ENCODE measurements at places on chromosomes 1 and 21.

GRCh38 chr1:210373878-210374599 is 45.3 kb downstream of the HHAT start:
- DNase-seq, result peak; percentile 82

- DNase-seq, result no peak
Measured at GRCh38 chr1:70429219-70429618, 18.2 kb downstream of the CTH start.

DNA sequence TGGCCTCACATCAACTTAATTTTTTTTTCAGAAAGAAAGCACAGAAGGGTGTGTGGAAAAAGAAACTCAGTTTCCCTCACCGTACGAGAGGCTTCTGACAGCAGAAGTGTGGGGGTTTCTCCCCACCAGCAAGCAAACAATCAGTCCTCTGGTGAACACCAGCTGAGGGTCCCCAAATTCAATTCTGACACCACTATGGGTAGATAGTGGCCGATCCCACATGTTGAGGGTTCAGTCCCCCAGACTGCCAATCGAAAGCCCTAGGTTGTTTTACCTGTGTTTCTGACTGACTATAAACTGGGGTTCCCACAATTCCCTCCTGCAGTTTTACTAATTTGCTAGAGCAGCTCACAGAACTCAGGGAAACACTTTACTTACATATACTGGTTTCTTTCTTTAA is 2.1 kb downstream of the IFI6 start:
- DNase-seq, result no peak

DNA sequence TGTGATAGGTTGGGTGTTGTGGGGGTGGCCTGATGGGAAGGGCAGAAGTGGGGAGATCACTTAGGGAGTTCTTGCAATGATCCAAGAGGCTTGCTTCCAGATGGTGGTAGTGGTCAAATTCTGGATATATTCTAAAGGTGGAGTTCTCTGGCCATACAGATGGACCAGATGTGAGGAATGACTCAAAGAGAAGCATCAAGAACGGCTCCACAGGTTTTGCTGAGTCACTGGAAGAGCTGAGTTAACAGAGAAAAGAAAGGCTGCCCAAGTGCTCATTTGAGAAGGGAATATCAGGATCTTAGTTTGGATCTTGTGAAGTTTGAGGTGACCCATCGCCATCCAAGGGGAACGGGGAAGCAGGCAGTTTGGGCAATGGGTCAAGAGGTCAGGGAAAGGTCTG is 192.9 kb upstream of the GALNT2 start:
- no peak for DNase-seq

- DNase-seq, result no peak
Measured at GRCh38 chr1:66696771-66697170, 55.5 kb upstream of the DYNLT5 start.

GRCh38 chr1:77322061-77322900 is 40.5 kb downstream of the AK5 start:
- peak; percentile 65 for DNase-seq

- DNase-seq, result no peak
Measured at GRCh38 chr1:56573311-56573710, 6.1 kb downstream of the PLPP3 start.

- no peak for DNase-seq
Measured at GRCh38 chr1:6790146-6790545, 4.9 kb downstream of the CAMTA1 start.

GRCh38 chr1:225739542-225740107 is 38.0 kb upstream of the SRP9 start:
- no peak for DNase-seq

DNA sequence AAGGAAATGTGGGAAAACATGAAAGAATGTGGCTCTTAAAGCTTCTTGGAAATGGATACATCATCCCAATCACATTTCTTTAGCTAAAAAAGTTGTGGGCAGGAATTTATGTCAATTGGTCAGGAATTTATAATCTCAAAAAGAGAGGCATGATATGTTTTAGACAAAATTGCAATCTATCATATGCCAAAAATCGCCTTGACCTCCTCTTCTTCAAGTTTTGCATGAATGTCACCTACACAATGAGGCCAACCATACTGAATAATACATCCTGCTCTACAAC is 42.4 kb downstream of the ATP6V1G3 start:
- DNase-seq, result no peak

DNA sequence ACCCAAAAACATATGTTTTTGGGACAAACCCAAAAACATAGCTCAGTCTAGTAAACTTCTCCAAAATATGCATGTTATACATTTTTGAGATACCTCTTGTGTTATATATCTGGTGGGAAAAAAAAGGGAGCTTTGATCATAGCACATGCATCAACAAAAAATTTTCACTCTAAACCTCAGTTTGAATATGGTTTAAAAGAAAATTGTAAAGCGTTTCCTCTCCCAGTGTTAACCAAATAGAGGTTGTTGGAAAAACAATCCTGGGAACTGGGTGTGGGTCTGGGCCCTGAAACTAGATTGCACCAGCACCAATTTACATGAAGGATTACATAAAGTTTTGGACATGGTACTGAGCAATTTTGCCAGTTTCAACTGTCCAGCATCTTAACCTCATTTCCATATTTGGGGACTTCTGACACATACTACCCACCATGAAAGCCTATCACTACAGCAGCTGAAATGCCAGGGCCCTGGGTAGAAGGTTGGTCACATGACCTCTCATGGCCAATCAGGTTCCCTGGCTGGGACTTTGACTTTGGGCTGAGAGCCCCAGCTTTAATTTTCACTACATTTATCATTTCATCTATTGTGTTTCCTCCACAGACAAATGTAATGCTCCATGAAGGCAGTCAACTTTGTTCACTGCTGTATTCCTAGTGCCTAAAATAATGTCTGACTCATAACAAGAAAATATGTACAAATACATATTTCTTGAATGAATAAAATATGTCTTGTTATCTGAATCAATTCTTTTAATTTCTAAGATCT is 150.7 kb downstream of the SETD4 start:
- no peak for DNase-seq

DNA sequence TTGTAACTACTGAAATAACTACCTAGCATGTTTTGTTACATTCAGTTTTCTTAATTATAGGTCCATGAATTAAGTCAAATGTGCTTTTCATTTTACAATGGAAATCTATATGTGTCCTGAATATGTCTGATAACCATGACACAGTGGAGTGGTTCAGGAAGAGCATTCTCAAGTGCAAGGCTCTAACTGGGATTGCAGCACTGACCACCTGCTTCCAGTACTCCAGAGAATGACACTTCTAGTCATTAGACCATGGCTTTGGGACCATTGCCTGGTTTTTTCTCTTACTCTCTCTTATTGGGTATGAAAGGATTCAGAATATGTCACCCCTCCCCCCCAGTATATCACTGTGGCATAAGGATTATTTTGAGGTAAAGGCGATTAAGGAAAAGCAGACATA is 204.9 kb upstream of the CACYBP start:
- DNase-seq, result no peak

DNA sequence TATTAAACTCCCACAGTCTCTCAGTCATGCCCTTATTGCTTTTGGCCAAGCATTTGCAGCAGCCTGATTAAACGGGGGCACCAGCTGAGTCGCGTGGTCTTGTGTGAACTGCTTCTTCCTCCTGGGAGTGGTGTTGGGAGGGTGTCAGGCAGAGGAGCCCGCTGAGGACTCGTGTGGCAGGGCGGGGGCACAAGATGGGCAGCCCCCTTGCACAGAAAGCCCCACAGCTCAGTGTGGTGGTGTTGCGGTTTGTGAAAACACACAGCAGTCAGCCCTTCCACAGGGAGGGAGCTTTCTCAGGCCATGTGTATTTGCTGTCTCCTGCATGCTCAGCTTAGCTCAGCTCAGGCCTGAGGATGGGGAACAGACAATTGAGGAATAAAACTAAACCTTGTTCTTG is 22.4 kb downstream of the PEX14 start:
- no peak for DNase-seq

- DNase-seq, result no peak
Measured at GRCh38 chr1:183967914-183968313, 69.6 kb downstream of the COLGALT2 start.

- no peak for DNase-seq
Measured at GRCh38 chr21:39010629-39011404, 172.4 kb downstream of the PSMG1 start.
